ENCODE measurements at places on chromosomes 4 and X. TPM values are rescaled to one million over a fixed set of nuclear protein-coding genes. Genes with fewer than 3 reads are reported as not detected.
A peak's percentile ranks its signal among the peaks of the same experiment; 100 is the strongest.

DNA sequence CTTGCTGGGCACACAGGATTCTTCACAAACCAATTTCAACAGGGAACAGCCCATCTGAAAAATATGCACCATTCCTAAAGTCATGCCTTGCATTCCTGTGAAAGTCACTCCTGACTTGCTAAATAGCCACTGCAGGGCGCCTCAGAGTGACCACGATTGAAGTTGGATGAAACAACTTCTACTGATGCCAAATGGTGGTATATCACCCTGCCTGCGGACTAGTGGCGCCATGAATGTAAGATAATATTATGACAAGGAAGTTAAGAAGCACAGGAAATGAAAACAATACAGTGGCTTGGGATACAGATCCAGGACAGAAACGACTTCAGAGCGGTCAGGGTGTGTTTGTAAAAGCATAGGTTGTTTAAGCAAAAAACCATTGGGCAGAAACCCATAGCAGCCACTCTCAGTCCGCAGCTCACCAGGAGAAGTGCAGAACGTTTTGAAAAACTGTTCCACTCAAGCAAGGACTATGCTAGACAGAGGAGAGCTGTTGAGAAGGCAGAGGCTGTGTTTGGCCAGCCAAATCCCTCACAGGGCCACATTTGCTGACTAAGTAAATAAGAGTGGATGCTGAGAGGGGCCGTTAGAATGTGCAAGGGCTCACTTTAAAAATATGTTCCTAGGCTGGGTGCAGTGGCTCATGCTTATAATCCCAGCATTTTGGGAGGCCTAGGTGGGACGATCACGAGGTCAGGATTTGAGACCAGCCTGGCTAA is 250.4 kb downstream of the PTTG2 start:
- no peak overlapping the region for H3K4me3 ChIP-seq
- no peak for DNase-seq
- no peak overlapping the region for H3K27ac ChIP-seq

DNA sequence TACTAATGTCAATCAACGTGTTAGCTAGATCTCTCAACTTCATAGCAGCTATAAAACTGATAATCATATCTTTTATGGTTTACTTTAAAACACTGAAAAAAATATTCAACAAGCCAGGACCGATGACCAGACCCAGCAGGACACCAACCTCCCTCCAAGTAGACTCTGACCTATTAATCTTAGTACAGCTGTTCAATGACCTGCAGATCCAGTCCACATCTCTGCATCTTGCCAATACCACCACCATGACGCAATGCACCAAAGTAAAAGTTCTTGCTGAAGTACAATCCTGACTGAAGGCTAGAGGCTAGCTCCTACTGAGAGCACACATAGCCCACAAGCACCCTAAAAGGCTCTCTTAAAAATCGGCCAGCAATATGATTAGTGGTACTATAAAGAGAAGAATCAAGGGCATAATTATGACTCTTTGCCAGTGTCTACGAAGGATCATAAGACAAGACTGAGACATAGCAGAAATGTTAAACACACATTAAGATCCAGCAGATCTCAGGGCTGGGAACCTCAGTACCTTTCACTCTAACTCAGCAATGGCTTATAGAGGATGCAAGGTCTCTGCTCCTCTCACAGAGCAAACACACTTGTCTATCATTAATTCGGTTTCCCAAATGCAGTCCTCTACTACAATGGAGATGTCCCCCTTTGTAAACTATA is 7.6 kb downstream of the MED14 start:
- H3K4me1 ChIP-seq = peaks cover 11% of the 10 kb centered on the region
- no peak overlapping the region for H3K4me3 ChIP-seq
- H3K27me3 ChIP-seq = no peaks in the 10 kb centered on the region
- no peak for DNase-seq
- no peak overlapping the region for H3K27ac ChIP-seq
- peaks cover 21% of the 10 kb centered on the region for H3K36me3 ChIP-seq

DNA sequence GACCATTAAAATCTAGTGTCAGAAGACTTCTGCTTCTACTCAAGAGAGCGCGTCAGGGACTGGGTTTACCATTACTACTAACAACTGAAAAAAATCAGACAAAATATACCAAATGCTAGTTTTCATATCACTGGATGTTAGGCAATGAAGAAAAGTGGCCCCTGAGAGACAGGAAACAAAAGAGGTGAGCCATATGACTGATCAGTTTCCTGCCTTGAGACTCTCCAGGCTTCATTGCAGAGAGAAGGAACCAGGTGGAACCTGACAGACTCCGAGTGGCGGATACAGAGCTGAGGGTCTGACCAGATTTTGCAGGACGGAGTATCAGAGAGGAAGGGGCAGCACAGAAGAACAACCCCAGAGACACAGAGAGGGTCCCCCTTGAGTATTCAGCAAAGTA is 86.3 kb downstream of the C4orf51 start:
- H3K27me3 ChIP-seq = peaks cover 7% of the 10 kb centered on the region
- no peaks in the 10 kb centered on the region for H3K4me1 ChIP-seq
- no peak overlapping the region for H3K27ac ChIP-seq
- H3K4me3 ChIP-seq = no peak overlapping the region

DNA sequence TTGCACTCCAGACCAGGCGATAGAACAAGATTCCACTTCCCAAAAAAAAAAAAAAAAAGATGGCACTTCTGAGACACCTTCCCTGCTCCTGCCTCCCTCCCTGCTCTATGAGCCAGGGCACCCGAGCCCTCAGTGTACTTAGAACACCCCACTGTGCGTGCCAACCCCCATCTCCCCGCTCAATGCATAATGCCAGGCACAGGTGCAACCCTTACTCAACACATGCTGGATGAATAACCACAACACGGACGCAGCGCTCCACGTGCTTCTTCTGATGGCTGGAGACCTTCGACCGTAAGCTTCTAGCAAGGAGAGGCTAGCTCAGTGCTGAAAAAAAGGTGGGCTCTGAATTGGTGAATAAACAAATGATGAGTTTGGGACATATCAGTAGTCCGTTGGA is 19.9 kb upstream of the IRAK1 start:
- no peak overlapping the region for H3K27ac ChIP-seq
- H3K4me3 ChIP-seq = no peak overlapping the region
- no peaks in the 10 kb centered on the region for H3K4me1 ChIP-seq
- peaks cover 52% of the 10 kb centered on the region for H3K36me3 ChIP-seq

- no peak for DNase-seq
- H3K36me3 ChIP-seq = no peaks in the 10 kb centered on the region
- H3K27ac ChIP-seq = no peak overlapping the region
- H3K4me1 ChIP-seq = no peaks in the 10 kb centered on the region
- H3K27me3 ChIP-seq = no peaks in the 10 kb centered on the region
Measured at GRCh38 chr4:145438298-145438697, 43.4 kb upstream of the SMAD1 start.

DNA sequence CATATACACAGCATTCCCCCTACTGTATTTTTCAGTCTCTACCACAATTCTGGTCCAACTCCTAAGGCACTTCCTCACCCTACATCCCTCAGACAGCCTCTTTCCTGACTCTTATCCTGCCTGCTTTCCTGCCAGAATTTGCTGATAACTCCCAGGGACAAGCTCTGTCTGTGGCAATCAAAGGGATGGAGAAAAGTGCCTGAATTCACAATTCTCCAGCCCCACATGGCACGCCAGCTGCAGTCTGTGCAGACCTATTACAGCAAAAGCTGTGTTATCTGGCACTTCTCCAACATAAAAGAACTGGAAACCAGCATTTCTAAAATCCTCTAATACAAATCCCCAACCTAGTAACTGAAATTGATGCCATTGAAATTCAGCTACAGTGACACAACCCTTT is 404.8 kb downstream of the KLHL13 start:
- H3K4me3 ChIP-seq = no peak overlapping the region
- no peak overlapping the region for H3K27ac ChIP-seq

GRCh38 chr4:187175197-187175596 is 451.5 kb upstream of the FAT1 start:
- no peak for DNase-seq
- H3K4me1 ChIP-seq = no peaks in the 10 kb centered on the region
- H3K27ac ChIP-seq = no peak overlapping the region
- no peaks in the 10 kb centered on the region for H3K36me3 ChIP-seq

DNA sequence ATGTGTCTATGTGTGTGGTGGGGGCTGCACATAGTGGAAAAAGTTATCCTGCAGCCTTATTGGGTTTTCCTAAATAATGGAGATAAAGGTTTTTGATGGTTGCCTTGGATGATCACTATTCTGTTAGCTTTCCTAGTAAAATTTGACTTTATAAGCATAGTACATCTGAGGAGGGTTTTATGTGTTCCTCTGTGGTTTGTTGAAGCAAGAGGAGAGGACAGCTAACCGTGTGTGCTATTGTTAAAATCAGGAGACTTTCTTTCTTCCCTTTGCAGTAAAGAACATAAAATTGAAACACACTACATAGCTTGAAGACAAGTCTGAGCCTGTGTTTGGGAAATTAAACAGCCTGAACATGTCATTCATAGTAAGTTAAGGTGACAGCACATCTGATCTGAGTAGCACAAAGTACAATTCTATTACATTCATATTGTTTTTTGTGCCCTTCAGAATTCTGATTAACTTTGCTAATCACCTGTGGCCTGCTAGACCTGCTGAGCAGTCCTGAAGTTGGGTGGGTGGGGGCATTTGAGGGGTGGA is 36.8 kb downstream of the C4orf51 start:
- H3K27me3 ChIP-seq = no peaks in the 10 kb centered on the region
- no peaks in the 10 kb centered on the region for H3K4me1 ChIP-seq
- DNase-seq = no peak
- H3K27ac ChIP-seq = no peak overlapping the region
- no peak overlapping the region for H3K4me3 ChIP-seq
- no peaks in the 10 kb centered on the region for H3K36me3 ChIP-seq

GRCh38 chrX:153967536-153968224 is 3.9 kb downstream of the HCFC1 start:
- peak overlapping the region; percentile 84 for H3K4me3 ChIP-seq
- no peaks in the 10 kb centered on the region for H3K27me3 ChIP-seq
- DNase-seq = no peak
- peaks cover 27% of the 10 kb centered on the region for H3K4me1 ChIP-seq
- H3K27ac ChIP-seq = peak overlapping the region; percentile 31

Gene SCRG1
- not detected for total RNA-seq

Gene GAB3
- total RNA-seq = 23.3 TPM

Gene LEF1
- 35.4 TPM for total RNA-seq

Gene NAA11
- total RNA-seq = 24.4 TPM

Gene ZRSR2
- total RNA-seq = 6.3 TPM

Gene TBX22
- not detected for total RNA-seq

Gene PWWP3B
- not detected for total RNA-seq

Gene GPC3
- total RNA-seq = 0.42 TPM

Gene SPANXN5
- total RNA-seq = not detected
